ENCODE measurements at places on chromosomes 5 and 9.

DNA sequence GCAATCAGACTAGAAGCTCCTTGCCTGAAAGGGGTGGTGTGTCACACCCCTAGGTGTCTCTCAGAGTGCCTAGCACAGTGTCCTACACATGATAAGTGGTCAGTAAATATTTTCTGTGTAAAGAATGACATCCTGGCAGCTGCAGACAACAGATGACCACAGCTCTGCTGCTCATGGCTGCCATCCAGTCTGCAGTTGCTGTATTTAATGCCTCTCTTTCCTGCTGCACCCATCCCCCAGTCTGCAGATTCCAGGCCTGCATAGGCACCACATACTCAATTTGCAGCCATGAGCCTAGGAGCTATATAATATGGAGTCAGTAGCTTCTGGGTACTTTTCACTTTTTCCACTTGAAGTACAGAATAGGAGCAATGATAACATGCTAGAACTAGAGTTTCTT is 94.9 kb upstream of the NR4A3 start:
- DNase-seq = no peak

DNA sequence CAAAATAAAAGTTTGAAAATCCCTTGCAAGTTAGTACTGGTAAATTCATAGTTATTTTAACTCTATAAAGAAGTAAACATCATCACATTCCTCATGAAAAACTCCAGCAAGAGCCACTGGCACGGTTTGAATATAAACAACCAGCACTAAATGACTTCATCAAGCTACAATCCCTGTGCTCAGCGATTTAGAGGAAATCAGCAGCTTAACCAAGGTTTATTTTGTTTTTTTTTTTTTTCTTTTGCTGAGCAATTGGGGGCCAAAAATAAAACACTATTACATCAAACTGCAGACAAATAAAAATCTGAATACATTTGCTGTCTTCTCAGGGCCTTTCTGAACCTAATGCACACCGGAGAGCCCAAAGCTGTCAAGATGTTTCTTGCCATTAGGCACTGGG is 106.2 kb upstream of the SLC24A2 start:
- DNase-seq = no peak

DNA sequence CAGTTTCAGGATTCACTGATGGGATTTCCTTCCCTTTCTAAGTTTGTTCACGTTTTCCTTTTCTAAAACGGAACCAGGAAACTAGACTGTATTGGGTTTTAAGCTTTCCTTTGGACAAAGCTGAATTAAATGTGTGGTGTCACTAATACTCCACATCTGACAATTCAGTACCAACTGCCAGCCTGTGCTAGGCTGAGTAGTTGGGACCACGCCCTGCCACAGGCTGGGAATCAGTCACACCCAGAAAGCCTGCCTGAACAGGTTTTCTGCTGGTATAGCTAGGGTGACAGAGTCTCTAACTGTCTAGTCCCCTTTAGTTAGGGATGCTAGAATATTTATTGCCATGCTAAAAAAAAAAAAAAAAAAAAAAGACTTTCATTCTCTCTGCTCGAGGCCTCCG is 15.6 kb downstream of the SPACA9 start:
- DNase-seq = no peak

GRCh38 chr5:57324181-57324580 is 150.3 kb downstream of the GPBP1 start:
- DNase-seq = no peak

DNA sequence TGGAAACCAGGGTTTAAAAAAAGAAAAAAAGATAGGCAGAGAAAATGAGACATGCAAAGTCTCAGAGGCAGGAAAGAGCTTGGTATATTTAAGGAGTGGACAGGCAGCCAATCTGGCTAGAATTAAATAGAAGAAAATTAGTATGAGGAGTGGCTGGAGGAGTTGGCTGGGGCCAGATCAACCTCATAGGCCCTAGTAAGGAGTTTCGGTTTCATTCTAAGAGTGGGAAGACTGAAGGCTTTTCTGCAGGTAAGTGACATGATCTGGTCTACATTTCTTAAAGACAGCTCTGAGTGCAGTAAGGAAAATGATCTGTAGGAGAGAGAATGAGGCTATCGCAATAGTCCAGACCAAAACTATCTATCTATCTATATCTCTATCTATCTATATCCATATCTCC is 27.5 kb downstream of the ADRB2 start:
- no peak for DNase-seq

GRCh38 chr5:56175488-56175887 is 57.6 kb downstream of the ANKRD55 start:
- DNase-seq = no peak

GRCh38 chr9:98330831-98331230 is 75.4 kb upstream of the TBC1D2 start:
- DNase-seq = no peak

DNA sequence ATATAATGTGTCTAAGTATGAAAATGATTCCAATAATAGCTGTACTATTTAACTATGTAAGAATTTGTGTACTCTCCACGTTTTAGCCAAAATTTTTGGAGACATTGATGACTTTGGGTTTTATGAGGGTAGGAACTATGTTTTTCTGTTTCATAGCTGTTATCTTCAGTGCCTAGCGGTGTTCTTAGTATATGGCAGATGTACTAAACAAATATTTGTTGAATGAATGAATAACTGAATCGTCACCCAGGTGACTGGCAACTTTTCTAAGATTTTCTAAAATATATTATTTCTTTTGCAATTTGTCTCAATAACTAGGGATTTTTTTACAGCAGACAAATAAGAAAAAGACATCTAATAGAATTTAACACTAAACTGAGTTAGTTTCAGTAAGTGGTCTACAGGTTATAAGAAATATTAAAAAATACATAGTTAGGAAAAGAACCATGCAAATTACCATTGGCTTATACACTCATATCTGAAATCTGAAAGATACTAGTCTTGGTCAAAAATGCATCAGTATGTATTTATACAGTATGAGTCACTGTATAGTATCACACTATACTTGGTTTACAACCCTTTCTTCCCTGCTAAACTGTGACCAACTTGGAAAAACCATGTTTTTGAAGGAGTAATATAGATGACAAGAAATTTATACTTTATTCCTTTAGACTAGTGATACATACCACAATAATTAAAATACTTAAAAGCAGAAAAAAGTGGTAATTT is 10.5 kb upstream of the ERCC6L2 start:
- DNase-seq = no peak

GRCh38 chr5:137415231-137415681 is 83.9 kb downstream of the SPOCK1 start:
- no peak for DNase-seq
